ENCODE measurements at places on chromosomes 7 and 10.

DNA sequence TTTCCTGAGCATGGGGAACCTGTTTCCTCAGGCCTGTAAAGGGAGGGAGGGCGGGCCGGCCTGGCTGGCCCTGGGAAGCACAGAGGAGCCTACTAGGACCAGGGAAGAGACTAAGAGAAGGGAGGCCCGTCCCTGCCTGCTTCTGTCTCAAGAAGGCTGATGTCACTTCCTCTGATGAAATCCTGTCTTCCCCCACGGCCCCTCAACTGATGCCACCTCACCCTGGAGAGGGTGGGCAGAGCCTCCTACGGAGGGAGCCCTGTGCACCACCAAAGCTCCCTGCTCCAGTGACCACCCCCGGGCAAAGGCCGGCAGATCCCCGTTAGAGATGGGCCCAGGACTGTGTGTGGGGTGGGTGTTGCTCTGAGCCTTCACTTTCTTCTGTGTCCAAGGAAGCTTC, 1.0 kb upstream of the PILRA start:
- peak; percentile 83 for DNase-seq

- no peak for DNase-seq
Observed at GRCh38 chr10:71921324-71922027, 42.7 kb upstream of the CHST3 start.

GRCh38 chr10:130656187-130656575, 520.0 kb downstream of the GLRX3 start:
- no peak for DNase-seq

DNA sequence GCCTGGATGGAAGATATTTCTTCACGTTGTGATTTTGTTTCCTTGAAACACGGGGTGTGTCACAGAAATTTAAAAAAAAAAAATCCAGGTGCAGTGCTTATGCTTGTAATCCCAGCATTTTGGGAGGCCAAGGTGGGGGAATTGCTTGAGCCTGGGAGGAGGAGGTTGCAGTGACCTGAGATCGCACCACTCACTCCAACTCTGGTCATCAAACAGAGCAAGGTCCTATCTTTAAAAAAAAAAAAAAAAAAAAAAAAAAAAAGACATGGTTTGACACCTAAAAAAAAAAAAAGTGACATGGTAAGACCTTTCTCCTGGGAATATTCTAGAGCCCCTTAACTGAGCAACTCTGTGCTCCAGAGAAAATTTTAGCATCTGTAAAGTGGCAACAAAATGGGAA, 9.0 kb upstream of the LRRC4 start:
- DNase-seq: no peak

GRCh38 chr7:54705436-54705835, 53.6 kb downstream of the SEC61G start:
- peak; percentile 76 for DNase-seq

GRCh38 chr10:125216861-125217260, 56.5 kb upstream of the CTBP2 start:
- no peak for DNase-seq

DNA sequence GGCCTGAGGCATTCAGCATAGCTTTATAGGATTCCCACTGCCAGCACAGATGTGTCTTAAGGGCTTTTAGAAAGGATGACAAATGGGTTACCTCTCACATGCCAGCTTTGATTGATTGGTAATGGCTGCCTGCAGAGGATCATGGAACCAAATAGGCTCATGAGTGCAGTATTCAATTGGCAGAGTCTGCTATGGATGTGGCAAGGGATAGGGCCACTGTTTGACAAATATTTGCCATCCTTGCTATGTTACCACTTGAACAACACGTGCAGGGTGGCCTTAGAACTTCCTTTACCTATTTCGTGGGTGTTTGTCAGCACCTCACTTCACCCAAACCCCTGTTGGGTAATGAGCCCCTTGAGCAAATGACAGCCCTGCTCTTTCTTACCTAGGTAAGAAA, 139.2 kb downstream of the C10orf105 start:
- DNase-seq: no peak

- peak; percentile 19 for DNase-seq
Observed at GRCh38 chr10:1255118-1255517, 198.9 kb downstream of the WDR37 start.

GRCh38 chr7:105838627-105839231, 37.7 kb downstream of the ATXN7L1 start:
- no peak for DNase-seq

DNA sequence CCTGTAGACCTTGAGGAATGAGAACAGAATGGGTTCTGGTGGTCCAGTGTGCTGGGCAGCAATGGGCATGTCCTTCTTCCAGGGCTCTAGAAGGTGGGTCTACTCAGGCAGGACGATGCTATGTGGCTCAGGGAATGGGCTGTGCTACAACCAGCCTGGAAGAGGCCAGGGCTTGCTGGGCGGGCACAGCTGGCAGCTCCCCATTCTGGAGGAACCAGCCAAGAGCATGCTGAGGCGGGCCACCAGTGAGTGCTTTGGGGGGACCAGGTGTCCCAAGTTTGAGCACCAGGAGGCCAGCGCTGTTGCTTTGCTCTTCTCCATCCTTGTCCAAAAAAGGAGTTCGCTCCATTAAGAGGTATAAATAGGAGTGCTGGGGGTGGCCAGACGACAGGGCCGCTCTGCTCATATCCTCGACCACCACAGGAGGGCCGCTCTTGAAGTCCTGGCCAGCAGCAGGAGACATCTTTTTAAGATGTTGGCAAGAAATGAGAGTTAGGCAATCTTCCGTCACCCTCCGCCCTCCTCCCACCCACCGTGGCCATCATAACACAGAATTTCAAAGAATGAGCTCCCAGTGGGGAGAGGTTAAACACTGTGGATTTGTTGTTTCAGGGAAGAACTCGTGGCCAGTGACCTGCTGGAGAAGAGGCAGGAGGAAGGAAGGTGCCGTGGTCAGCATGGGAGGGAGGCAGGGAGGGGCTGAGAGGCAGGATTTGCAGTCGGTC, 141.3 kb downstream of the GRK5 start:
- DNase-seq: no peak
